ENCODE measurements at places on chromosomes 11 and 22.

GRCh38 chr22:48943567-48944432 is 883.9 kb downstream of the BRD1 start:
- no peak for DNase-seq

DNA sequence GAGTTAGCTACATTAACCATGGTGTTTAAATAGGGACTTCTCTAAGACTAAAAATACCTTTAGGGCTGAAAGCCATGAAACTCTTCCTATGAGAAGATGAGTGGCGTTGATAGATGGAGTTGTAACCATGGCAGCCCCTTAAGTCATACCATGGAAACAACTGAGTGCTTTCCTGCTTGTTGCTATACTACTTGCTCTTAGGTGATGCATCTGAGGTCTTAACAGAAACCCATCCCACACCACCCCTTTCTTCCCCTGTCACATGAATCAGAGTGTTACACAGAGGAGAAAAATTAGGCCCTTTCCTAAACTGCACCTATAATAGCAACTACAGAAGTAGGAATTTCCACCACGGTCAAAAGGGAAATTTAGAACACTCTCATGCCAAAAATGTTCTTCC is 64.3 kb upstream of the ZC3H12C start:
- DNase-seq: no peak

DNA sequence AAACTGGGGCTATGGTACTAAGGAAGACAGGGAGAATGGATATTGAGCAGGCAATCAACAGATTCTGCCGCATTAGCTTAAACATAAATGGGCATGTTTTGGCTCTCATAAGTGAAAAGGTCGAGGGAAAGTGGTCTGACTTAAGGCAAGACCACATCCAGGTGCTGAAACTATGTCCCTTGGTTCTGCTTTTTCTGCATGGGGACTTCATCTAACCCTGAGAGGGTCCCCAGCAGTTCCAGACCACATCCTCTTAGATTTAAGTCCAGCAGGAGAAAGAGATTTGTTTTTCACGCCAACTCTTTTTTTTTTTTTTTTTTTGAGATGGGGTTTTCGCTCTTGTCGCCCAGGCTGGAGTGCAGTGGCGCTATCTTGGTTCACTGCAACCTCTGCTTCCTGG is 5.5 kb downstream of the RPS6KA4 start:
- no peak for DNase-seq

GRCh38 chr11:83543706-83544439 is 257.7 kb upstream of the CCDC90B start:
- DNase-seq: no peak

DNA sequence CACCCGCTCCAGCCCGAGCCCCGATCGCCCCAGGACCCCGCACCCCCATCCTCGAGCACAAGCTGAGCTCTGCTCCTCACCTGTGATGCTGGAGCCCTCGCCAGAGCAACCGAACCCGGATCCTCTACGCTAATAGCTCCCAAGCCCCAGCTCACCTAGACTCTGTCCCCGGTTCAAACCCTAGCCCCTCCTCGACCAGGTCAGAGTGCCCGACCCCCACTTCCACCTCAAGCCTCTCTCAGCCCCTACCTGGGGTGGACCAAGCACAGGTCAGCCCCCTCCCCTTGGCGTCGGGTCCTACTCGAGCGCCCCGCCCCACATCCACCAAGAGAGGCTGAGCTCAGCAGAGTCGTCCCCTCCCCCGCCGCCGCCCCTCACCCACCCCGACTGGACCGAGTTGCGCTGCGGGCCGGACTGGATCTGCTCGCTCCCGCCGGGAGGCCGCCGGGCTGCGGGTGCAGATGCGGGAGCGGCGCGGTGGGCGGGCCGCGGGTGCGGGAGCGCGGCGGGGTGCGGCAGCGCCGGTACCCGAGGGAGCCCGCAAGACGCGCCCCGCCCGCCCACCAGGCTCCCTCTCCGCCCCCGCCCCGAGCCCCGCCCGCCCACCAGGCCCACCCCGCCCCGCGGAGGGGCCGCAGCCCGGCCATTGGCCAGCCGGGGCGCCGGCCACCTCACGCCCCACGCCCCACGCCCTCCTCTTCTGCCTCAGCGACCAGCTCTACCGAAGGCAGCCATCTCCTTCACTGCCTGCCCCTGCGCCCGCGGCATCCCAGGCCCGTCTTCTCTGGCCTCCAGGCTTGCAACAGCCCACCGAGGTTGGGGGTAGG is 577 bp upstream of the DKK3 start:
- DNase-seq: peak; percentile 60

DNA sequence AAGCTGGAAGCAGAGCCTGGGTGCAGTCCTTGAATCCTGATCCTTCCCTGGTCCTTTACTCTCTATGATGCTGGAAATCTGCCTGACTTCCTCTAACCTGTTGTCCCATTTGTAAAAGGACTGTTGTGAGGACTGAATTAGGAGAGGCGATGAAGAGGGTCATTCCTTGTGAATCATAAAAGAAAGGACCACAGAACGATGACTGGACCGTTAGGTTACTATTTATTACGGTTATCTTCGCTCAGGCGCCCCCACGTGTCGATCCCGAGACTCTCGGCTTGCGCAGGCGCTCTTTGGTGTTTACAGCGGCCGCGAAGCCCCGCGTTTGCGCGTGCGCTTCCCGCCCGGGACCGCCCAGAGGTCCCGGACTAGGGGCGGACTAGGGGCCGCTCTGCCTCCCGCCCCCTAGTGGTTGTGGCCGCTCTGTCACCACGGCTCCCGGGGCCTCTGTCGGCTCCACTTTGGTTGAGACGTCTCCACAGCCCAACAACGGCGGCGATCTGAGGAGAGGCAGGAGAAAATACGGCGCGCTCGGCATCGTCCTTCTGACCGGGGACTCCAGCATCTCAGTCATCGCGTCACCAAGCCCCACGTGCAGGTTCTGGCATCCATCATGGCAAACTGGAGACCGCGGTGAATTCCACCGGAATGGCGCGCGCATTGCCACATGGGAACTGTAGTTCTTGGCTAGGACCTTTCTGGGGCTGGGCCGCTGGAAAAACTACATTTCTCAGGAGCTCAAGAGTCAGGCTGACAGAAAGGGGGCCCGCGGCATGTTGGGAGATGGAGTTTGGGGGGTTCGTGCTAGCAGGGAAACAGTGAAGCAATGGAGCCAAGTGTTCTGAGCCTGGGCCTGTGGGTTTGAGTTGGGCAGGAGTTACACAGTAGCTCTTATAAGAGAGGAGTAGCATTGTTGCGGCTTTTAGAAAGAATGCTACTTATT is at the start of gene STARD10:
Gene STARD10 (minus strand): TSS at position 623 of the 943 bp plus-strand sequence. CDS start 12,866 bp downstream, outside the sequence.
- peak; percentile 98 for DNase-seq

- DNase-seq: no peak
These were observed 30.9 kb downstream of the PPM1F start for GRCh38 chr22:21921729-21922128.

- DNase-seq: peak; percentile 21
These were observed 1296.3 kb downstream of the LRRC4C start for GRCh38 chr11:40162901-40163883.

GRCh38 chr11:33706546-33706945 is 5.9 kb upstream of the C11orf91 start:
- DNase-seq: no peak

GRCh38 chr11:82976786-82977185 is 75.2 kb downstream of the DDIAS start:
- no peak for DNase-seq

DNA sequence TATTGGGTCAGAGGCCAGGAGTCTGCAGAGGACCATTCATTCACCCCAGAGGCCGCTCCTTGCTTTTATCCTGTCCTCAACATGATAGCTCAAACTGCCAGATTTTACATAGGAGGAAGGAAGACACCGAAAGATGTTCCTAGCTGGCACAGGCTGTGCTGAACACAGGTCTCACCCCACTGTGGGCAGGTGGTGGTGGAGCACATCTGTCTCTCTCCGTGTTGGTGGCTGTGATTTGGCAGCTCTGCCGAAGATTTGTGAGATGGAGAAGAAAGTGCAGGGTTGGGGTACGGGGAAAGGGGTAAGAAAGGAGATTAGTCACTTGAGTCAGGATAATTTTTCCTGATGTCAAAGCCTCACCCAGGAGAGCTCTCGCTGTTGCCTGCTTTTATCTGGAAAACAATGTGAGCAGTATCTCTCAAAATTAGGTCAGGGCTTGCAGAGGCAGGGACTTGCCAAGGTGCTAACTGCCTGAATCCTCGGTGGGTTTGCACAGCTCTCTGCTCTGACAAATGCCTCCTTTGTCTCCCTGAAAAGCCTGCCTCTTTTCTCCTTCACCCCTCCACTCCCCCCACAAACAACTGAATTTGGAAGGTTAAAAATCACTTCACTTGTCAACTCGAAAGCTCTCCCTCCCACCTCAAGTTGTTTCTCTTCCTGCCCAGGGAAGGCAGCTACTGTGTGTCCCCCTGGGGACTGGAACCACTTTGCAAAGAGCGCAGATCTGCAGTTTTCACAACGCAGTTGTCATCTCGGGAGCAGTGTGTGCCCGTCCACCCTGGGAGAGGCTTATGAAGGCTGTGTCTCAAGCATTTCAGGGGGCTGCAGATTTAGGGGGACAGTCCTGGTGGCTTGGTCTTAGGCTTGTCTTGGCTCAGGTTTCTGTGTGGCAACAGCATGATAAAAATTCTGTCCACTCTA is 299.7 kb downstream of the ST3GAL4 start:
- DNase-seq: peak; percentile 49

GRCh38 chr11:93587858-93588581 is 44.8 kb upstream of the SMCO4 start:
- no peak for DNase-seq

DNA sequence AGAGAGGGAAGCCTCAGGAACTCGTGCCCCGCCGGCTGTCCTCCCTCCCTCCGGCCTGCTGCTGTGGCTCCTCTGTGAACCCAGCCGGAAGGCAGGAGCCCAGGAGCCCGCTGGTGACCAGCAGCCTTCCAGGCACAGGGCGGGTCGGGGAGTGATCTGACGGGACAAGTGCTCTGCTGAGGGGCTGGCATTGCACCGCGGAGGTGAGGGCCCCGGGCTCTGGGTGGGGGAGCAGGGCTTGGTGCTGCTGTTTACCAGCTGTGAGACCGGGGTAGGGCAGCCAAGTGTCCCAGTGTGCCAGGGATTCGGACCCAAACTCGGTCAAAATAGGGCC is 53.3 kb downstream of the FLRT1 start:
- DNase-seq: no peak

DNA sequence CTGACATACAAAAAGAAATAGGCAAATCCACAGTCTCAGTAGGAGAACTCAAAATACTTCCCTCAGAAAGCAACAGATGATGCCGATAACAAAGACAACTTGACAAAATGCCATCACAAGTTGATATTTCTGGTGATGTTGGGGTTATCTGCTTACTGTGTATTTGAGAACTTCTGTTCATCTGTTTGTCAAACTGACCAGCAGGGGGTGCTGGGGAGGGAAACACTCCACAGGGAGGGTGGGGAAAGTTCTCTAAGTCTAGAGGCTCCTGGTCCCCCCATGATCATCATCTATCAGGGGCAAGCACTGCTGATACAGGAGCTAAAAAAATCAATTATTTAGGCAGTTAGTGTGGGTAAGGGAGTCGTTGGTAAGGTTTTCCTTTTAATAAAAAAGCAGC is 19.2 kb downstream of the GLYATL1 start:
- DNase-seq: peak; percentile 36

DNA sequence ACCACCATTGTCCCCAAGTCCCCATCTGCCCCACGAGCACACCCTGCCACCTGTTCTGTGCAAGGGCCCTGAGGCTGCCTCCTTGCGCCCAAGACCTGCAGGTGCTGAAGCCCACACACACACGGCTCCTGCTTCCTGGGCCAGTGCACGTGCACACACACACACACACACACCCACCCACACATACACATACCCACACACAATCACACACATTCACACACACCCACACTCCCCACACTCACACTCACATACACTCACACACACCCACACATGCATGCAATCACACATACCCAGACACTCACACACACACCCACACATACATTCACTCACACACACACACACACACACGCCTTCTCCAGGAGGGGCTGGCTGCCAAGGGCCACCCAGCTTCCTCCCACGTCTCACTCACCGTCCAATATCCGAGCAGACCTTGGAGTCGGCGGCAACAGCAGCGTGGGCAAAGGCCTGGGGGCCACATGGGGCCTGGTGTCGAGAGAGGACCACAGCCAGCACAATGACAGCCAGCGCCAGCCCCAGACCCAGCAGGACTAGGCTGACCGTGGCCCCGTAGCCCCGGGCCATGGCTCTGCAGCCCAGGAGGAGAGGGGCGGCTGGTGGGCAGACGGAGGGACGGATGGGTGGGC is 616 bp downstream of the GGT5 start:
- DNase-seq: no peak

- DNase-seq: no peak
These were observed 31.6 kb downstream of the IL10RA start for GRCh38 chr11:118017631-118018315.

- DNase-seq: no peak
These were observed 11.2 kb upstream of the CHST1 start for GRCh38 chr11:45676522-45677095.

DNA sequence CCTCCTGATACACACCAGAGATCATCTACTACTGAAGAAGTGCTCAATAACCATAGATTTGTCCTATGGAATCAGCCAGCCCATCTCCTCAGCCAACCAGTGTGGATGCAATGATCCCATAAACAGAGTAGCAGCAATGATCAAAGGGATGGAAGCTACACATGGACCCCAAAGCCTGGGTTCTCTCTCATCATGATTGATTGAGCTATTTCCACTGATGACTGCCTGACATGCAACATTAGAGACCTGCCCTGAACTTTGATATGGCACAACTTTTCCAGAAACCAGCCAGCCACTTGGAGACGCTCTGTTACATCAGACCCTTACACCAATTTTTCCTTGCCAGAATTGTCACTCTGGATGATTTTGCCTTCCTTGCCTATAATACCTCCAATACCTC is 471.6 kb downstream of the BUD13 start:
- no peak for DNase-seq

DNA sequence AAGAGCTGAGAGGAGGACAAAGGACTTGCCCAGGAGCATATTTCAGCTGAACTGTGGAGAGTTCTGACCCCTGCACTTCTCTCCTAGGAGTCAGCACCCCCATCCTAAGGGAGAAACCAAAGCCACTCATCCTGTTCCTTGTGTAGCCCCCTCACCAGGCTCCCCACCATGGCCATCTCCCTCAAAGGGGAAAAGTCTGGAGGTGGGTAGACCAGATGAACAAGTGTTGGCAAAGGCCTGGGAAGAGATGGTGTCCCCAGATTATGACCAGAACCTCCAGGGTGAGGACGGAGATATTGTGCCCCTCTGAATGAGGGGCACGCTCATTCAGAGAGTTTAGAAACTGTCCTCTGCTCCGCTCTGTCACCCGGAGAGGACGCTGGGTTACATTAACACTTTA is 880.0 kb downstream of the BRD1 start:
- DNase-seq: no peak

DNA sequence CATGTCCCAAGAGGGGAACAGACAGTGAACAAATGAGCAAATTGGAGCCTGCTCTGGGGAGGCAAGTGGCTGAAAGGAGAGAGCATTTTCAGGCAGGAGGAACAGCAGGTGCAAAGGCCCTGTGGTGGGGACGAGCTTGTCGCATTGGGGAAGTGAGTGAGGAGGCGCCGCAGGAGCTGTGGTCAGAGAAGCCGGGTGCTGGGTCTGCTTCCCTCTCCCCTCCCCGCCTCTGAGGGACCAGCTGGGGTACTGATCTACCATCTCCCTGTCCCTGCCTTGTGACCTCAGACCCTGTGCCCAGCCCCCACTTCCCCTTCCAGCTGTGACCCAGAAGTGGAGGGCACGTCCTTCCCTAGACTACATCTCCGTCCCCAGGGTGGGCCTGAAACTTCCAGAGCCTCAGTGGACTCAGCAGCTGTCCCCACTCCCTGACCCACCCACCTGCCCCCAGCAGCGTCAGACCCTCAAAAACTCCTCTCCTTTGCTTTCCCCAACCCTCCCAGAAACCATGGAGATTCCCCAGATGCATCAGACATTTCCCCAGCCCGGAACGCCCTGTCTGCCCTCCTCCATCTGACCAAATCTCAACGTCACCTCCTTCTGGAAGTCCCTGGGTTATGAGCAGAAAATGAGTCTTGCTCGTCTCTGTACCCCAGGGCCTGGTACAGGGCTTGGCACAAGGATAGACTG is 19.7 kb upstream of the PDGFB start:
- DNase-seq: no peak

All from DMS79 treated with DMSO at 0.1 percent for 48 hours (cell line).